GM04504 (cell line): ENCODE measurements at places on chromosomes 7 and 10.

- DNase-seq = peak; percentile 61
These were observed 6.8 kb downstream of the ORAI2 start for GRCh38 chr7:102439963-102440795.

GRCh38 chr7:26627891-26628341 lies 236.5 kb downstream of the SKAP2 start:
- no peak for DNase-seq

DNA sequence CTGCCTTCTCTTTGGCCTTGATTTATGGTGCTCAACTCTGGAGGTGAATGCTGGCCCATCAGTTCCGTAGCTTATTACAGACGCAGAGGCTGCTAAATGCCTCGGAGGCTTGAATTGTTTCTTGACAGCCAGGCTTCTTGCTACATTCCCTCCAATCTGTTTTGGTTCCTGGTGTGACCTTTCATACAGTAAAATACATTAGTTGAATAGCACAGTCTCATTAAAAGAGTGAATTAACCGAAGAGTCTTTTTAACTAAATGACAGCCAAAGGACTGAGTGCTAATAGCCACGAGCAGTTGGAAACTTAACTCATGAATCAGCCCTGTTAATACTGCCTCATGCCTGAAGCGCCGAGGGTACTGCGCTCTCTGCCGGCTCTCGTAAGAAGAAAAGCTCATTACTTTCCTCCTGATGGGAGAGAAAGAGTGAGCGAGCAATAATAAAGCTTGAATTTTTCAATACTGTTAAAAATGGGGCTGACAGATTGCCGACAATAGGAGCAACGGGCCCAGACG lies 236.4 kb upstream of the GPR26 start:
- no peak for DNase-seq

GRCh38 chr7:155799514-155799913 lies 12.7 kb downstream of the SHH start:
- DNase-seq = no peak

DNA sequence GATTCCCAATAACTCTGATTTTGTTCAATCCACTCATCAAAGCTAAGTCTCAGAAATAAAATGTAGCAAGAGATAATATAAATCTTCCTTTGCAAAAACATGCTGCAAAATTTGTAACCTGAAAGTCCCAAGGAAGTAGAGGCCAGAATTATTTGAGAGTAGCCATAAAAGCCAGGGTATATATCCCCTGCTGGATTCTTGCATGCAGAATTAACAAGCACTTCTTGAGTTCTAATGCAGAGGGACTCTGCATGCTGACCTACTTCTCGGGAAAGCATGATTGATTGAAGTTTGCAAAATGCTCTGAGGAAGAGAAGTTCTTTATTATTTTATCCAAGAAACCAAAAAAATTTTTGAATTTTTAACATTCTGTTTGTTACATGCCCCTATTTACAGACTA lies 121.6 kb downstream of the THSD7A start:
- no peak for DNase-seq

DNA sequence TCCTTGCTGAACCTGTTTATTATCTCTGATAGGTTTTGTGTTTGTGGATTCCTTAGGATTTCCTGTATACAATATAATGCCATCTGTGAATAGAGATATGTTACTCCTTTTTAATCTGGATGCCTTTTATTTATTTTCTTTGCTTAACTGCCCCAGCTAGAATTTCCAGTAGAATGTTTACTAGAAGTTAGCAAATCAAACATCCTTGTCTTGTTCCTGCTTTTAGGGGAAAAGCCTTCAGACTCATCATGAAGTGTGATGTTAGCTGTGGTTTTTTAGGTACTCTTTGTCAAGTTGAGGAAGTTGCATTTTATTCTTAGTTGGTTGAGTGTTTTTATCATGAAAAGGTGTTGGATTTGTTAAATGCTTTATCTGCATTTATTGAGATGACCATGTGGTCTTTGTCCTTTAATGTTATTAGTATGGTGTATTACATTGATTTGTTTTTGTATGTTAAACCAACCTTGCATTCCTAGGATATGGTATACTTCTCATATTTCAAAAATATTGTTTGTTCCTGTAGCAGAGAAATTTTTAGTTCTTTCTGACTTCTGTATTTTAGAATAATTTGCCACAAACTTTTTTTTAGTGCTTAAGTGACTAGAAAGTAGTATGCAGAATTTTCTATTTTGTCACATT lies 24.3 kb downstream of the PPP2R2D start:
- DNase-seq = no peak

GRCh38 chr7:67912437-67912836 lies 915.8 kb downstream of the TYW1 start:
- DNase-seq = no peak

DNA sequence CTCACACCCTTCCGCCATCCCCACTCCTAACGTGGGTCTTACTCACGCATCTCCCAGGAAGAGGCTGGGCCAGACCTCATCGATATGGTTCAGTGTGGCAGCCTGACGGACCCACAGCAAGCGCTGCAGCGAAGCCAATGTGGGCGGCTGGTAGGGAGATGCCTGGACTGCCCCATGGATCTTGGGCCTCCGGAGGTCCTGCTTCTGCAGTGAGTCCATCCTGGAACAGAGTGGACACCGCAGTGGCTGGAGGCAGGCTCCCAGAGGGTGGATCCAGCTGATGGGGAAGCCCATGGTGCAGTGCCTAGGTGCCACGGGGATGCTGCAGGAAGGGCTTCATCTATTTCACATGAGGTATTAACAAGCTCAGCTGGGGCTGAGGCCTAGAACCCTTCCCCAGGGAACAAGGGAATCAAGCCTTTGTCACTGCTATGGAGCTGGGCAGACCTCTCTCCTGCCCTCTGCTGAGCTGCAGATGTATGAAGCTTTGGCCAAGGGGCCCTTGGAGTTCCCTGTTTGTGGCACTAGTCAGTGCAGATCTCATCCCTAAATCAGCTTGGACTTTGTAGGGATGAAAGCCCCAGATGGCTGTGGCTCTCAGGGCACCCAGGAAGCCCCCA lies 13.7 kb upstream of the SAMD8 start:
- peak; percentile 13 for DNase-seq

GRCh38 chr10:125792342-125793300 lies 17.0 kb upstream of the MMP21 start:
- DNase-seq = no peak

DNA sequence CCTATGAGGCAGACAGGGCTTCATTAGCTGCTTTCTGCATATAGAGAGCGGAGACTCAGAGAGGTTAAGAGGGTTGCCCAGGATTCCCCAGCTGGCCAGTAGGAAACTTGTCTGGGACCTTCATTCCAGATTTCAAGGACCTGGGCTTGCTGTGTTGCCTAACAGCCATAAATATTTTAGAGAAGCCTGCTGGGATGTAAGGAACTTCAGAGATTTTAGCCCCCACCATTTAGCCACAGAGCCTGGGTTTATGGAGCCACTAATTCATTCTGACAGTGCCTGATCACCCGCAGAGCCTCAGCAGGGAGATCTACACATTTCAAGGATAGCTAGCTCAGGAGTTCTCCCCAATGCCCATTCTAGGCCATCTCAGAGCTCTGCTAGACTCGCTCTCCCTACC lies 56.6 kb upstream of the TRUB1 start:
- DNase-seq = no peak

- DNase-seq = no peak
These were observed 46.6 kb downstream of the LRRN3 start for GRCh38 chr7:111137296-111138192.

DNA sequence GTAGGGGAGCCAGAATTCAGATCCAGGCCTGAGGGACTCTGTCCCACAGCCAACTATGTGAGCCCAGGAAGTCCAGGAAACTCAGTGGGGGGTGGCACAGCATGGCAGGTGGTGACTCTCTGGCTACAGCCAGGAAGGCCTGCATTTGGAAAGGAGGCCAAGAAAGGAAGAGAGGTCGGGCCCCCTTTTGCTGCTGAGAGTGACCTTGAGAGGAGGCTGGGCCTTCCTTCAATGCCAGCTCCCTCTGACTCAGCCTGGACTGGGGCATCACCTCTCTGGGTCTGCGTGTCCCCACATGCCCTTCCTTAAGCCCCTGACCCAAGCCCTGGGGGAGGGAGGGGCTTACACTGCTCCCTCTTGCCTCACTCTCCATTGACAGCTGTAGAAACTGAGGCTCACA lies 6.4 kb upstream of the MYL10 start:
- DNase-seq = no peak

DNA sequence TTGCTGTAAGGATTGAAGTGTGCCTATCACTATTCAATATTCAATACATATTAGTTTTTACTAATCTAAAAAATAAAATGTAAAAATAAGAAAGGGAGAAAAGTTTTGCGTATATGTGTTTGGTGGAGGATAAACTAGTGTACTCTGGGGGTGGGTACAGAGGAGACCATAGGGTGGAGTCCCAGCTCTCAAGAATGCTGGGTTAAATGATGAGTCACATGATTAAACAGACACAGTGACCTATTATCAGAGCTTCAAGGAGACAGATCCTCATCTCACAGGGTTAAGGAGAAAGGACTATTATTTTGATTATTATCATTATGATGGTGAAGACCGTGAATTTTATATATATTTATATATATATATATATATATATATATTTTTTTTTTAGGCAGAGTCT lies 77.5 kb downstream of the AFAP1L2 start:
- DNase-seq = no peak

DNA sequence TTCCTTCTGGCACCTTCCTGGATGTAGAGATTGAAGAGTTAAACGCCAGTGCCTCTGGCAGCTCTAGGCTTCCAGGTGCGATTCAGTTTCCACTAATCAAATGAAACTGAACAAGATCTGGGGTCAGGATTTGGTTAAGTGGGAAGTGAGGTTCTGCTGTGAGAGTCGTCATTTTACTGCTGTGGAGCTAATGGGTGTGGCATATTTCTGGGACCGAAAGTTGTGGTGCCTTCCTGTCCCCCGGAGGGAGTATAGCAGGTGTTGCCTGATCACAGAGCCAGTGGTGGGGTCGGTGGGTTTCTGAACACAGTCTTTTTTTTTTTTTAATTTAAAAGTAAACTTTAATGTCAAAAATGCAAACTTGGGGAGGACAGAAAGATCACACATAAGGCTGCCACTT lies 37.0 kb upstream of the JAKMIP3 start:
- DNase-seq = no peak

- DNase-seq = no peak
These were observed 5.7 kb upstream of the ZC3HAV1L start for GRCh38 chr7:139041378-139042085.

DNA sequence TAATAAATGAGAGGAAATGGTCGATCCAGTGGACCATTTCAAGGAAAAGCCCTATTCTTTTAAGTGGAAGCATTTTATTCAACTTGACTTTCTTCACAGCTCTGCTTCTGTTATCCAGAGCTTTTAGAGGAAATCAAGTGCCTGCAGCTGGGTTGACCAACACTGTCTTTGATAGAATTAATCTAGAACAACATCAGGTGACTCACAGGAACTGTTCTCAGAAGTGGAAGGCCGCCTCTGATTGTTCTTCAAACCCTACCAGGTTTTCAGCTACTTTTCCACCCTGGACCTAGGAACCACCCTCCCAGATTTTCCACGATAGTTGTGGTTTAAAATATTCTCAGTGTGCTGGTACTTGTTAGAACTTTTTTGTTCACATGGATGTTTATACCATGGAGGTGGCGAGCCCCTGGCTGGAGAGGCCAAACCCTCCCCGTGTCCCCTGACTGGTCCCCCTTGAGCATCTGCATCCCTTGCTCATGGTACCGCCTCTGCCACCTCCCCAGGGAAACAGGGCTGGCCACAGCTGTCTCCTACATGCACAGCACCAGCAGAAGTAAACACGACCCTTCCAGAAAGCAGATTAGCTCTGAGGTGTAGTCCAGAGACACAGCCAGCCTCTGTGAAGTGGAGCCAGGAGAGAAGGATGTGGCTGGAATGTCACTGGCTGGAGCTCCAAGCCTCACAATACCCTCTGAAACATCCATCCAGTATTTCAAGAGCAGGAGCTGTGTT lies 293.3 kb downstream of the USP6NL start:
- DNase-seq = no peak

- no peak for DNase-seq
These were observed 9.1 kb downstream of the AHR start for GRCh38 chr7:17307558-17307957.

DNA sequence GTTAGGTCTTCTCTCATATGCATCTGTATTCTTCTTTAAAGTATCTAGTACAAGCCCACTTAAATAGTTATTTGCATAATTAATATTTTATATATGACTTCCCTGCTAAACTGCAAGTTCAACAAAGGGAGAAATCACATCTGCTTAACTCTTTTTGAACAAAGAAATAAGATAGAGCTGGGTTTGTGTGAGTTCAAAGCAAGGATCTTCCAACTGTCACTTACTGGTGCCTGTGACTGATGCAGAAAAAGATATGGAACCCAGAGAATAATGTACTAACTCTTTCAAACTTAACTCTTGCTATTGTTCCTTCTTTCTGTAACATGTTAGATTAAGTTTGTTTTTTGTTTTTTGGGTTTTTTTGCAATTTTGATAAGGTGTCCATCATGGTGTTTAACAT lies 71.3 kb upstream of the SP4 start:
- DNase-seq = no peak

DNA sequence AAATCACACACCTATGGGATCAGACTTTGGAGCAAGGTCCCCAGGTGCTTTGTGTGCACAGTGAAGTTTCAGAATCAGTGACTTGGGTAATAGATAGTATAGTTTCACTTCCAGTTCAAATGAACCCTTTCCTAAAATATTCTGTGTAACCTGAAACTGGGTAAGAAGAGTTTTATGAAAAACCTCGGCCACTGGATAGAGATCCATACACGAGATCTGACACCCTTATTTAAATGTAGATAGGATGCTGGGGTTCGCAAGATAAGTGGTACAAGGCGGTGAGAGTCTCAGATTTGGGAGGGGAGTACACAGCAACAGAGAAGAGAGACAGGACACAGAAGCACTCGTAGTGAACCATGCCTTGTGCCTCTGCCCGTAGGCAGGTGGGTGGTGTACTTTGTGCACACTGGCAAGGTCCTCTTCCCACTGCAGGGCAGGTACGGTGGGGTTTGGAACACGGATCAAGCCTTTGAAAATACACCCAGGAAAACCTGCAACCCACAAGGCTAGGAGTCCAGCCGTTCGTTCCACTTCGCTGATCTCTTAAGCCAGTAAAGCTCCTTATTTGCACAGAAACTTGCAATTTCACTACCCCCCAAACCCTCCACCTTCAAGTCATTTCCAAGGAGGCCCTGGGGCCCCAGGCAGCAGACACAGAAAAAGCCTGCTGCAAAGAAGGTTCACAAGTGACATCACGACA lies 162.8 kb downstream of the USP6NL start:
- no peak for DNase-seq

- DNase-seq = no peak
These were observed 348.8 kb downstream of the SDK1 start for GRCh38 chr7:3649678-3650440.
